GM23248 (cell line): ENCODE measurements at places on chromosomes 12 and 14. TPM values are rescaled to one million over a fixed set of nuclear protein-coding genes. Genes with fewer than 3 reads are reported as not detected.

Gene KRT1
- total RNA-seq: not detected in 2 replicates

Gene HEATR5A
- total RNA-seq: 70.3 and 89.2 TPM in 2 replicates

Gene FKBP3
- total RNA-seq: 28.3 and 40.9 TPM in 2 replicates

Gene RERG
- not detected in 2 replicates for total RNA-seq

Gene CLMN
- 0.11 and 0.76 TPM in 2 replicates for total RNA-seq

Gene KRT74
- total RNA-seq: not detected in 2 replicates

Gene AQP6
- not detected in 2 replicates for total RNA-seq

Gene DCAF11
- total RNA-seq: 59.8 and 59.9 TPM in 2 replicates

Gene KRT77
- total RNA-seq: not detected in 2 replicates

GRCh38 chr14:61672796-61673195, 22.5 kb upstream of the HIF1A start:
- H3K27ac ChIP-seq: no peak overlapping the region
- no peak overlapping the region for H3K4me3 ChIP-seq
- no peaks in the 10 kb centered on the region for H3K36me3 ChIP-seq
- H3K27me3 ChIP-seq: no peaks in the 10 kb centered on the region
- DNase-seq: no peak

DNA sequence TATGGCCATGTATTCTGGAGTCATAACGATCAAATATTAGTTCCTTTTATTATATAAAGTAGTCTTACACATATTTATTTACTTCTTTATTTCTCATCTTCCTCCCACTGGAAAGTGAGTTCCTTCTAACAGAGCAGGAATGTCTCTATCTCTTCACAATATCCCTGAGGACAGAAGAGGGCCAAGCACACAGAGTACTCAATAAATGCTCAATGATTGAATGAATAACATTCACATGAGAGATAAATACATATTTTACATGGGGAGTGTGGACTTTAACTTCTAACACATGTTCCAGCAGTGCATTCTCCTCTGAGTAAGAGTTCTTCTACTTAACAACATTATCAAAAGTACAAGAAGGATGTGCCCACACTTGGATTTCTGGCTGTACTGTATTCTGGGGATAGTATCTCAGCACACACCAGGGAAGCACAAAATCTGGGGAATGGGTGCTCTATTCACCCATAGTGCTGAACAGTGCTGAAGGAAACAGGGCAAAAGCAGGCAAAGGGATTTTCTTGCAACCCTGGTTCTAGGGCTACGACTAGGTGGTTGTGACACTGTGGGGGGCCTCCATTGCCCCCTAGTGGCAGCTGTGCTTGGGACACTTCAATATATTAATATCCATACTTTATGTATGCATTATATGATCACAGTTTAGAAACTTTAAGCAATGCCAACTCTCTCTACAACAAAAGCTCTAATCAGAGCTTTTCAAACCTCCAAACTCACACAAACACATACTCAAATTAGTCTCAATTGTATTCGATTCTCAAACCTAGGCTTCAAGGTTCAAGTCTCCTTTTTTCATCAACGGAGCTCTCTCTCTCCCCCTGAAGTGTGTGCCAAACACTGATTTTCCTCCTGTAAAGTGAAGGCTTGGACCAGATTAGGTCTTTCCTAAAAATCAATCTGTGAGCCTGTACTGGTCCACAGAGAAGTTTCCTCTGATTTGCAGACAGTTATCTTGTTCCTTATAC, 115.5 kb downstream of the SLC2A13 start:
- H3K27me3 ChIP-seq: no peaks in the 10 kb centered on the region
- H3K4me1 ChIP-seq: no peaks in the 10 kb centered on the region
- no peaks in the 10 kb centered on the region for H3K36me3 ChIP-seq
- H3K4me3 ChIP-seq: no peak overlapping the region

GRCh38 chr12:124549629-124550028, 17.8 kb downstream of the NCOR2 start:
- H3K4me1 ChIP-seq: peaks cover 30% of the 10 kb centered on the region
- peak overlapping the region; percentile 77 for H3K27ac ChIP-seq
- H3K36me3 ChIP-seq: no peaks in the 10 kb centered on the region
- DNase-seq: no peak

GRCh38 chr14:61860294-61860918, 98.2 kb downstream of the SNAPC1 start:
- DNase-seq: peak; percentile 64
- no peak overlapping the region for H3K4me3 ChIP-seq
- H3K36me3 ChIP-seq: no peaks in the 10 kb centered on the region
- peaks cover 34% of the 10 kb centered on the region for H3K27me3 ChIP-seq
- H3K4me1 ChIP-seq: no peaks in the 10 kb centered on the region

GRCh38 chr12:89880690-89881350, 172.2 kb upstream of the ATP2B1 start:
- H3K36me3 ChIP-seq: no peaks in the 10 kb centered on the region
- H3K4me1 ChIP-seq: no peaks in the 10 kb centered on the region
- H3K27ac ChIP-seq: no peak overlapping the region
- DNase-seq: no peak
- H3K27me3 ChIP-seq: no peaks in the 10 kb centered on the region

DNA sequence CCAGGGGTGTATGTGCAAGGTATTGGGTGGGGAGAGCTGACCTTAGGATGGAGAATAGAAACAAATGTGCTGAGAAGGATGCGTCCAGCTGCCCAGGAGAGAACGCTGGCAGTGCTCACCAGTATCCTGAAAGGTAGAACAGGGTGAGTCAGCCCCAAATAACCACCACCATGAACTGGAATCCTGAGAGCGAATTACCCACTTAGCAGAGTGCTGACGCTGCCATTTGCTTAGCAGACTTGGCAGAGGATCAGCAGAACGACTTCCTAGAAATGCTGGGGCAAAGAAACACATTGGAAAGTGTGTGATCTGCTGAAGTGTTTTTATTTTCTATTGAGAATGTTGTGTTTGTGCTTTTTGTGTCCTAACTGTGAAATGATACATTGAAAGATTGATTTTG, 213.6 kb downstream of the ADGRD1 start:
- H3K36me3 ChIP-seq: no peaks in the 10 kb centered on the region
- no peak overlapping the region for H3K4me3 ChIP-seq
- peak; percentile 4 for DNase-seq
- no peak overlapping the region for H3K27ac ChIP-seq
- H3K27me3 ChIP-seq: no peaks in the 10 kb centered on the region
